ENCODE measurements at places on chromosomes 11 and 22. TPM values are rescaled to one million over a fixed set of nuclear protein-coding genes. Genes with fewer than 3 reads are reported as not detected.

- DNase-seq, result no peak
Measured at GRCh38 chr22:44042249-44043218, 18.4 kb downstream of the PARVB start.

MS4A3 gene
- polyA plus RNA-seq, result 0.24 TPM

GRCh38 chr11:8930456-8931175 lies 2.1 kb downstream of the C11orf16 start:
- DNase-seq, result no peak

DNA sequence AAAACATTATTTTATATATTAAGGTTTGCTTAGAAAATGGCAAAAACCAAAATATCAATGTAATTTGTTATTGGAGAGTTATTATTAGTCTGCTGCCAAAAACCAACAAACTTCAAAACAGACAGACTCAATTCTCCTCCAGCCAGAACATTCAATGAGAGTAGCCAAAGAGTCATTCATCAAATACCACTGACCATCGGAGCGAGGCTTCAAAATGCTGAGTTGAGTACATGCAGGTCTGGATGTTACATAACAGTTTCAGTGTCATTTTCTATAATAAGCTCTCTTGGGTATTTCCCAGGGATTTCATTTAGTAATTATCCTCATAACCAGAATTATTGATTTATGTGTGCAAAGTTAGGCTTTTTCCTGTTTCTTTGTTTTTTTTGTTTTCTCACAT lies 42.6 kb downstream of the CHST1 start:
- no peak for DNase-seq

DNA sequence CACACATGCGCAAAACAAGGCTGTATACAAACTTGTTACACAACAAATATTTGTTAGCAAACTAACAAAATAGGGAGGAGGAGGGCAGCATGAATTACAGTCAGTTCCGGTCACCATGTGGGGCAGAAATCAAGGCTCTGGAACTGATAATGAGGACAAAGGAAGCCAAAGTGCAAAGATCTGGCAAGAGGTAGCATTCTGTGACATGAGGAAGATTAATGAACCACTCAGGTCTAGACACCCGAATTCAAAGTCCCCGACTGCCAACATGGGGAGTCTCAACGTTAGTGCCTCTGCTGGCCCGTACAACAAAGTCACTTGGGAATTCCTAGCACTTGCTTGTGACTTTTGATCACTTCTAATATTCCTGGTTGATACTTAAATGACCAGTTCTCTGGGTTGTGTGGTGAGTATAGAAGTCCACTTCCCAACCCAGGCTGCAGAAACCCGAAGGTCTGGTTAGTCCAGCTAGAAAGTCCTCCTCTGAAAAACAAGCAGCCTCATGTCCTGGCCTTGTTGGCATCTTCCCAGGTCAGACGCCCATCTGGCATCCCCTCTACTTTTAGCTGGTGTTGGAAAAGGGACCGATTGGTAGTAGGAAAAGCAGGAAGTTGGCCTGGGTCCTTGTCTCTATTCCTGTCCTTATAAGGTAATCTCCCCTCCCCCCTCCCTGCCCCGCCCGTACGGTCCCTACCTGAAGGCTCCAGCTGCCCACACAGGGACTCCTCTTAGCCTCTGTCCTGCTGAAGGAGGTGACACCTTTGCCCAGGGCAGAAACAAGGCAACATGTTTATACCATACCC lies 1.6 kb downstream of the SUN2 start:
- DNase-seq, result peak; percentile 65

- DNase-seq, result no peak
Measured at GRCh38 chr11:73860202-73860601, 16.4 kb downstream of the COA4 start.

- DNase-seq, result no peak
Measured at GRCh38 chr11:36230779-36231699, 58.2 kb downstream of the COMMD9 start.

DNA sequence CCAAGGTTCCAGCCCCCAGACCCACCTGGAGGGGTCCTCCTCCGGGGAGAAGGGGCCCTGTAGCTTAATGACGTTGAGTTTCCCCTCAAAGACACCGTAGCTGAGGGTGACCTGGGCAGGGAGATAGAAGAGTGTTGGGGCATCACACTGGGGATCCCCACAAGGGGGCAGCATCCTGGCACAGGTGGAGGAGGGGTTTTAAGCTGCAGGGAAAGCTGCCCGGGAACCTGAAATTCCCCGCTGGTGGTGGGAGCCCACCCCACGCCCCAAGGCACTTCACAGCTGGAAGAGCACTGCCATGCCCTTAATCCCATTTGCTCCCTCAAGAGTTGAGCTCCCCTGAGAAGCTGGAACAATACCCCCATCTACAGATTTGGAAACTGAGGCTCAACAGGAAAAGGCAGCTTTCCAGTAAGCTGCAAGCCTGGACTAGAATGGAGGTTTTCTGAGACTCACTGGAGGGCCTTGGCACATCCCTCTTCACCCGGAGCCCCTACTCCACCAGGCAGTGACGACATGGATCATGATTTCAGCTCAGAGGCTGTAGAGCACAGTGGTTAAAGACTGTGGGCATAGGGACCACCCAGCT lies 13.7 kb downstream of the MFNG start:
- peak; percentile 29 for DNase-seq

GRCh38 chr11:116710001-116710674 lies 62.6 kb downstream of the BUD13 start:
- DNase-seq, result no peak

DNA sequence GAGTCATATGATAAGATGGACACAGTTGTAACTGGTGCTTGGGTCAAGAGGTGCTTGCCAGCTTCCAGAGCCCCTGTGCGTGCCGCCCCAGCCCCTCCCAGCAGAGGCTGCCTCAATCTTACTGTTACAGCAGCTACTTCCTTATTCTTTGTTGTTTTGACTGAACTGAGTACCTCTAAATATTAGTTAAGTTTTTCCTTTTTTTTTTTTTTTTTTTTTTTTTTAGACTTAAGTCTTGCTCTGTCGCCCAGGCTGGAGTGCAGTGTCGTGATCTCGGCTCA lies 8.8 kb downstream of the ZBED4 start:
- DNase-seq, result no peak

DNA sequence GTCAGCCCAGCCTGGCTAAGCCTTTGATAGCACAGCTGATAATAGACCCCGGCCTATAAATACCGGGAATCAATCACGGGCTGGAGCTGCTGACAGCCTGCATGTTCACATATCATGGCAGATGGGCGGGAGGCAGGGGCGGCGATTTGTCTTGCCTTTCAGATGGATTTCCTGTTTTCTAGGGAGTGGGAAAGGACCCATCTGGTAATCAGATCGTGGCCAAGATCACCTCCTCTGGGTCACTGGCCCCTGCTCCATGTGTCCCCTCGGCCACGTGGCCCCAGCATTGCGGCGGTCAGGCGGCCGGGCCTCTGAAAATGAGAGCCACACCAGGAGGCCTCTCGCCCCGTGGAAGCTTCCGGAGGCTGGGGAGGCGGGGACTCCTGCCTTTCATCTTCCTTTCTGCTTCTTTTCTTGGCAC lies 36.6 kb downstream of the SMIM38 start:
- no peak for DNase-seq

- DNase-seq, result no peak
Measured at GRCh38 chr11:109929308-109929707, 163.9 kb upstream of the ZC3H12C start.

ELF5 gene
- polyA plus RNA-seq, result not detected

NEFH gene
- polyA plus RNA-seq, result 5.6 TPM

GRCh38 chr11:62449451-62449851 lies 30.6 kb downstream of the SCGB1A1 start:
- no peak for DNase-seq

DNA sequence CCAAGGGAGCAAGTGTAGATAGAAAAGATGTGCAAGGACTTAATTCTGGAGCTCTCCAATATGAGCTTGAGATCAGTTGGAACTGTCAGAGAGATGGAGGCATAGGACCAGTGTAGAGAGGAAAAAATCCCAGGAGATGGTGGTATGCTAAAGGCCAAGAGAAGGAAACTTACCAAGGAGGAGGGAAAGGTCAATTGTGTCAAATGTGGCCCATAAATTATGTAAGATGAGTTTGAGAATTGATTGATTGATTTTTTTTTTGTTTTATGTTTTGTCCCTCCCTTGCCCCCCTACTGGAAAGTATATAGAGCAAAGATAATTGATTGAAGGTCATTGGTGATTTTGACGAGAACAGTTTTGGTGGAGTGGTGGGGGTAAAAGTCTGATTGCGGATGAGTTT lies 2.8 kb upstream of the USP2 start:
- no peak for DNase-seq

DNA sequence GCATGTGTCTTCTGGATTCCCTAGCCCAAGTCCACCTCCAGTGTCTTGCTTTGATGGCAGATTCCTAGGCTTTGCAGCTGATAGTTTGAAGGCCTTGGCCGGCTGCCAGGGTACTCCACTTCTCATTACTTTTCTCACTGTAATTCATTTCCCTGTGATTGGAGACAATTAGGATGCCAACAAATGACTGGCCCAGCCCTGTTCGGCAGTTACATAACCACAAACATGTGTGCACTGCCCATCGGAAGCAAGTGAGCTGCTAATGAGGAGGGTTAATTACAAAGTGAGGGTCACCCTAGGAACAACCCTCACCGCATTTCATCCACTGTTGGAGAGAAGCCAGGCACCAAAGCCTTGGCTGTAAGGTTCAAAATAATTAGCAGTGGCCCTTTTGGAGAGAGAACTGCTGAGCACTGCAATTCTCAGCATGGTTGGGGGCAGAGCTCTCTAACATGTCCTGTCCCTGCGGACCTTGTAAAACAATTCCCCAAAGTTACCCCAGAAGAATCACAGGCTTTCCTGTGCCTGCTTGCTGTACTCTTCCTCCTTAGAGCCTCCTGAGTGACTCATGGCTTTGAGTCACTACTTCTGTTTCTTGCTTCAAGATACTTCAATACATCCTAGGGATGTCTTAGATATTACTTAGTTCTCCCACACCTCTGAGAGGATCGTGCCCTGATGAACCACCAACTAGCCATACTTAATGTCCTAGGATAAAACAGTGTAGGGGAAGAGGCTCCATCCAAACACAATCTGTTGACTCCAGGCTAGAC lies 109.7 kb upstream of the GALNT18 start:
- no peak for DNase-seq

DNA sequence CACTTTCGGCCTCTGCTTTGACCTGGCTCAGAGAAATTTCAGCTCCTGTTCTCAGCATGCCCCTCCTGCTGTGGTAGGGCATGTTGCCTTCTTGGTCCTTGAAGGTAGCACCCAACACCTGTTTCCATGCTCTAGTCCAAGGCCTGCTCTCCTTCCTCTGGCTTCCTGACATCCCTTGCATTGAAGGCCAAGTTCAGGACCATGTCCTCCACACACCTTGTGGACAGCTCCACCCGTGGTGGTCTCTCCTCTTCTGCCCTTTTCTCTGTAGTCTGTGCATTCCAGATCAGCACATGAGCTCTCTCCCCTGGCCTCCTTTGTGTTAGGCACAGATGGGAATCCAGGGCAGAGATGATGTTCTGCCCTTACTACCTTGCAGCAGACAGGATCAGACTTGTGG lies 225.3 kb downstream of the ADAMTS15 start:
- no peak for DNase-seq

GRCh38 chr22:49765091-49765771 lies 62.4 kb downstream of the BRD1 start:
- DNase-seq, result no peak

TAF10 gene
- polyA plus RNA-seq, result 91.0 TPM

DNA sequence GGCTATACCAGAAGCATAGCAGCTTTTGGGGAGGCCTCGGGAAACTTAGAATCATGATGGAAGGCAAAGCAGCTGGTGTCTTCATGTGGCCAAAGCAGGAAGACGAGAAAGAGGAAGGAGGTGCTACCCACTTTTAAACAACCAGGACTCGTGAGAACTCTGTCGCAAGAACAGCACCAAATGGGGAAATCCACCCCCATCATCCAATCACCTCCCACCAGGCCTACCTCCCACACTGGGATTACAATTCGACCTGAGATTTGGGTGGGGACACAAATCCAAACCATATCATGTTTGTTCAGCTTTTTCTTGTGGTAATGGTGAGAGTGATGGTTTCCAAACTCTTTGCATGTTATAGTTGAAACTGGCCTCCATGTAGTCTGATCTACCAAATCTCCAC lies 32.5 kb upstream of the OR10D3 start:
- DNase-seq, result no peak

DNA sequence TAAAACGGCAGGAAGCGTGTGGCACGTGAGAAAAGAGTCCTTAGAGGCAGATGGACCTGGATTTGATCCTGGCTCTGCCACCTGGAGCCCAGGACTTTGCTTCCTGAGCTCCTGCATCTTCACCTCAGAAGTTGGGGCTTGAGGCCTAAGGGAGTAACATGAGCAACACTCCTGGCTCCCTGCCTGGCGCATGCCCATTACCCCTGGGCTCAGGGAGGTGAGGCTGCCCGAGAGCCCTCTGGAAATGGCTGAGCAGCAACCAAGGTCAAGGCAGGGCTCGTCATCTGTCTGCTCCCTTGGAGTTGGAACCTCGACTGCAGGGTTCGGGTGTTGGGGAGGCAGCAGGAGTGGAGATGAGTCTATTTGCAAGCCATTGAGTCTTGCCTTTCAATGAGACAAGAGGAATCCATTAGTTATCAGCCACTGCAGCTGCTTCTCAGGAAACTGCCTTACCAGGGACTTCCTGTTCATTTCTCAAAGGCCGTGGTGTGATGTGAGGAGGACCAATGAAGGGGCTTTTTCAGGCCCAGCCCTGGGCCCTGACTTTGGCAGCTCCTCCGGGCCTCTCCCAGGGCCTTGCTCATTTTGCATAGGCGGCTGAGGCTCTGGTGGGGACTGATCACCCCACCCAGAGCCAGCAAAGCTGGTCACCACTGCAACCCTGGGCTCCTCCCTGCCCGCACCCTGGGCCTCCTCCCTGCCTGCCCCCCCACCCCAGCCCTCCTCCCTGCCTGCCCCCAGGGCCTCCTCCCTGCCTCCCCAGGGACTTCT lies 6.4 kb downstream of the FADS2 start:
- DNase-seq, result peak; percentile 22

MPPED2 gene
- 7.0 TPM for polyA plus RNA-seq

PPFIBP2 gene
- 73.1 TPM for polyA plus RNA-seq

- DNase-seq, result no peak
Measured at GRCh38 chr11:67247946-67248550, 18.2 kb upstream of the GRK2 start.

- DNase-seq, result no peak
Measured at GRCh38 chr11:2297623-2298030, 4.1 kb downstream of the C11orf21 start.

GP1BB gene
- polyA plus RNA-seq, result 4.4 TPM

DBX1 gene
- not detected for polyA plus RNA-seq

OR10A2 gene
- 0.04 TPM for polyA plus RNA-seq

DNA sequence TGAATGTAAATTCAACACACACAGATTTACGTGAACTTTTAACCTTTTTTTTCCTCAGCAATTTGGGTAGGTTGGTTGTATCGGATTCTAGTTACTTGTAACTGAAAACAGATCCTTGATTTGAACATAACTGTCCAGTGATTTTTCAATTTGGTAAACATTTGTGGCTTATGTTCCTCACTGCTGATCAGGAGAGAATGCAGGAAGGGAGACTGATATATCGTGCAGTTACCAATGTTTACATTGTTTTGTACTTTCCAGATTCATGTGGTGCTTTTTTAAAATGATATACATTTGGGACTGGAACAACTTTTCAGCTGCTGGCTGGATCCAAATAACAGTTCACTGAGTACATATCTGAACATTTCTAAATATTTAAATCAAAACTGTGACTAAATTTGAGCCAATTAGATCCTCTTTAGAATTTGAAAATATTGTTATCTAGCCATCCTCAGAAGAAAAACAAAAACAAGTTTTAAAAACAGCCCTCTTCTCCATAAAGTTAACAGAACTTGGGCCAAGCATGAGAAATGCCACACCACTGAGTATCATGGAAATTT lies 84.3 kb upstream of the MTMR2 start:
- DNase-seq, result no peak

GRCh38 chr11:71423181-71423790 lies 24.9 kb downstream of the DHCR7 start:
- DNase-seq, result no peak

- peak; percentile 1 for DNase-seq
Measured at GRCh38 chr11:72229336-72229924, 4.9 kb downstream of the INPPL1 start.

Data from large intestine (tissue), 12 donors.